ENCODE measurements at places on chromosomes 11 and 22. TPM values are rescaled to one million over a fixed set of nuclear protein-coding genes. Genes with fewer than 3 reads are reported as not detected.

DNA sequence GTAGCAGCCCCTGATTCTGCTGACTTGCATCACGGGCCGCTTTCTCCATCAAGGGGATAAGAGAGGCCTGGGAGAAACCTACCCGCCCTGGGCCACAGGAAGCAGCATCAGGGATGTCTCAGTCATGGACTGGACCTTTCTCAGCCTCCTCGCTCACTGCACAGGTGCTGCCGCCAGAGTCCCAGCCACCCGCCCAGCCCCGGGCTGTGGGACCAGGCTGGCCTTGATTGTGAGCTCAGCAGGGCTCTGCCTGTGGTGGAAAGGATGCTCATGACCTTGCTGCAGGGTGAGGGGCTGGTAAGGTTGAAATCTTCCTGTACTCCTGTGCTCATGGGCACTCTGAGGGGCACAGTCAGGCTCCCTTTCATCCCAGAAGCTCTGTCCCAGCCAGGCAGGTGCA lies 26.0 kb upstream of the GGTLC2 start:
- no peak for DNase-seq

DNA sequence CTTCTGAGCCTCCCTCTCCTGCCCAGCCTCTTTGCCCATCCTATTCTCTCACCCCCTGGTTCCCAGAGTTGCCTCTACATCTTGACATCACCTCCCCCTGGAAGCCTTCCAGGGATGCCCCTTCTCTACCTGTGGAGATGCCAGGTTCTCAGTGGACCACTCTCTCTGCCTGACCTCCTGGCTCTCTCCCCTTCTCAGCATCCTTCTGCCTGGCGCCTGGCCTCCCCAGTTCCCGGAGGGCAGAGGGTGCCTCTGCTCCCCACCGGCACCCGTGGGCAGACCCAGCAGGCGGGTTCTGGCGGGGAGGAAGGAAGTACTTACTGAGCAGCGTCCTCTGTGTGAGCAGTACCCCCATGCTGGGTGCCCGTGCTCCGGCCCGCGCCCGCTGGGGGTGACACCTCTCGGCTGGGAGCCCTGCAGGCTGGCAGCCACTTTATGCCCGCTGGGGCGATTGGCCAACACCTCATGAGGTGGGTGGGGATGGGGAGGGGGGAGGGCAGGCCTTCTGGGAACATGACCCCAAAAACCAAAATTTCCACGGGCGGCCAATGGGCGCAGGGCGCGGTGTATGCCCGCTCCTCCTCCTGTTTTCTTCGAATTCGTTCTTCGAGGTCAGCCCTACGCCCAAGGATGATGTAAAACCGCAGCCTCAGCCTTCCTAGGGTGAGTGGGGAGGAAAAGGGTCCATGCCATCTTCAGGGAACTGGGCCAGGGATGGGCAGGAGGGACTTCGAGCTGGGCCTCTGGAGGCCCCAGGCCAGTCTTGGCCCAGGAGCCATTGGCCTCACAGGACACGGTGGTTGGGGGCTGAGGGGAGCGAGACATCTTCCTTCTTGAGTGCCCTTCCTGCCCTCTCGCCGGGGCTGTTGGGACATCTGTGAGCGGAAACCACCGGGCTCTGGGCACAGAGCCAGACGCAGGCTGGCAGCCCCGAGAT lies at the start of gene OSM:
Gene OSM, minus strand, starts transcription at position 407 of the 937 bp plus-strand sequence. Its CDS starts 52 bp downstream, at position 355.
- DNase-seq: peak; percentile 82

GRCh38 chr22:43377548-43377895 lies 34.3 kb upstream of the MPPED1 start:
- no peak for DNase-seq

The BBOX1 gene
- polyA plus RNA-seq: not detected

The CBLIF gene
- not detected for polyA plus RNA-seq

- DNase-seq: no peak
Observed at GRCh38 chr11:99422581-99423427, 402.1 kb downstream of the CNTN5 start.

The SBF1 gene
- 67.3 TPM for polyA plus RNA-seq

The SLC5A12 gene
- polyA plus RNA-seq: 0.23 TPM

DNA sequence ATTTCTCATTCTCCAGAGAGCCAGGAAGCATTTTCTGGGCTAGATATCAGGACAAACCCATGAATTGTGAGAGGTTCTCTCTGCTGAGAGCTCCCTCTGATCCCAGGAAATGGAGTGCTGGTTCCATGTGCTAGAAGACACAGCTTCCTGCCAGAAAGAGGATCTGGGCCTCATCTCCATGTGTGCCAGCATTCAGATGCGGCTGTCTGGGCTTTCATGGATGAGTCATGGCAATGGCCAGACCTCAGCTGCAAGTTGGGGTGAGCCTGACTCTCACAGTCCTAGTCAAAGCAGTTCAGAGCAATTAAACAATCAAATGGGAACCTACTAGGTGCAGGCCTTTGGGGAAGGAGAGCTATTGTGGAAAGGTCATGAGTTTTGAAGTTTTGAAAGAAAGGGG lies 82.3 kb upstream of the EED start:
- peak; percentile 91 for DNase-seq

The MPPED1 gene
- polyA plus RNA-seq: not detected

The SPTBN2 gene
- 1.4 TPM for polyA plus RNA-seq

The TENM4 gene
- 2.4 TPM for polyA plus RNA-seq

DNA sequence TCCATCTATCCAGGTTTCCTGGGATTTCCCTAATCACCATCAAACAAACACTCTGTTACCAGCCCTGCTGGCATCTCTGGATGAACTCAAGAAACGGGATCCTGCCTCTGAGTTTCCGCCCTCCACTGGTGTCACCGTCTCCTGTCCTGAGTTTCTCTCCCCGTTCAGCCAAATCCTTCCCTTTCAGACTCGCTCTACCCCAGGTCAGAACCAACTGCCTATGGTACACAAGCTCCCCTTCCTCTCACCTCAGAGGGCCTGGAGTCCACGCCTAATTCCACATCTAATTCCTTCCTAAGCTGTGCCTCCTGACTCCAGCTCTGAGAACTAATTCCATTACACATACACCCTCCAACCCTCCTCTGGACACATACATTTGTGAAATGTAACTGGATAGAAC lies 96.1 kb downstream of the SHANK2 start:
- DNase-seq: no peak

GRCh38 chr11:88281317-88281712 lies 56.2 kb downstream of the CTSC start:
- DNase-seq: no peak

DNA sequence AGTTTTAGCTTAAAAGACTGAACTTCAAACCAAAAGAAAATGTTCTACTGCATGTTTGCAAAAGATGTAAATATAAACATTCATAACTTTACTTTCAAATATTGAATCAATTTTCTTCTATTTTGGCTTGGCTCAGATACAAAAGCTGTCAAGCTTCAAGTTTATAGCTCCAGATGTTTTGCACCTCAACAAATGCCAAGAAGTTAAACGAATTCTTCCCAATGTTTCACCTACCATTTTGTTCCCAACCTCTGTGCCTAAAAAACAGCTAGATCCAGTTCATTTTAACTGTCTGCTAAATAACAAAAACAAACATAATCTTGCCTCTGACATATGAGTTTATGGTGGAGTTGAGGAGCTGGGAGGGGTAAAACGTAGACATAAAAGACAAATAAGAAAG lies 76.5 kb downstream of the RAB30 start:
- no peak for DNase-seq

DNA sequence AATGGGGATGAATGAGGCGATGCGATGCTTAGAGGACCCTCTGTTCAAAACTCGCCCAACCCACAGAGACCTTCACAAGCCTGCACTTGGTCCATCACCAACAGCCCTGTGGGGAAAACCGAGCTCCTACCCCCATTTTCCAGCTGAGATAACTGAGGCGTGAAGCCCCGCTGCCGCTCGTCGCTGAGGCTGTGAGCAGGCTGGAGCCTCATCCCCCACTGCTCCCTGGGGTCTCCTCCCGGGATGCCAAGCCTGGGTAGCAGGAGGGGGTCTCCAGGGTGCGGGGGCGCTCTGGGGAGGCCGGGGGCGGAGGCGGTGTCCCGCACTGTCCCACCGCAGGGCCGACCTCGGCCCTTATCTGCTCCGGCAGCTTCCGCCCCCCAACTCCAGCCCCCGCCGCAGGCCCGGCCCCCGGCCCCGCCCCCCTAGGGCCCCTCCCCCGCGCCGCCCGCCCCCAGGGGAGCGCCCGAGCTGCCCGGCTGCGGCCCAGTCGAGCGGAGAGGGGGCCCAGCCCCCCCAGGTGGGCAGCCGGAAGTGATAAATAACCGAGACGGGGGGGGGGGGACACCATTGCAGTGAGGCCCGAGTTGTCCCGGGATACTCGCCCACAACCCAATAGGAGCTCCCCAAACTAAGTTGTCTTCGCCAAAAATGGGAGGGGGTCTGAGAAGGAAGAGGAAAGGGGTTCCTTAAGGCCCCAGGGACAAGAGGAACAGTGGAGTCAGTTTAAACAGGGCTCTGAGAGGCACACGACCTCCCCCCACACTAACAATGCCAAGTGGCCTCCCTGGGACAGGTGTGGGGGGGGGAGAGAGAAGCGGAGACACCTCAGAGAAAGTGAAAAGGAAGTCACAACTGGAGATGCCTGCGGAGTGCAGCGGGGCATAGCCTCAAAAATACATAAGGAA lies 8.3 kb upstream of the SLC39A13 start:
- DNase-seq: no peak

DNA sequence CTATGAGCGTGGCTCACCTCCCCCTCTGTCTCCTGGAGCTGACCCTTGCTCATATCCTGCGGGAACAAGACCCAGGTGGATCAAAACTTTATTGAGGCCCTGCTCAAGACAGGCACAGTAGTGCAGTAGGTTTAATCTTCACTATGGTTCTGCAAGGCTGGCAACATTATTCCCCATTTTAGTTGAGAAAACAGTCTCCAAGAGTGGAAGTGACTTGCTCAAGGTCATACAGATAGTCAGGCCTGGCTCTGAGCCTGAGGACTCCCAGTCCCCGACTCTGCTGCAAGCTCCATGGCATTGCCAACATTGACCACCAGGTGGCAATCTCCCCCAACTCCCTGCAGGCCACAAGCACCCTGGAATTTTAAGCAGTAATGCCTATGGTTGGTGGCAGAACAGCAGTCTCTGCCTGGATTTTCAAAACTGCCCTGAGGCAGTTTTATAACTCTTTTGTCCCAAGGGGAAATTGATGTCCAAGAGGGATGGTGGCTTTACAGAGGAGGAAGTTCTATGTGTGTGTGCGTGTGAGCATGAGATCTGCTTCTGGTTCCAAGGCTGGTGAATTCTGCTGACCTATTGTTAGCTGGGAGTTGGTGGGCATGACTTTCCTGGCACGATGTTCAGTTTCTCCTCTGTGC lies 34.1 kb downstream of the NEU3 start:
- peak; percentile 79 for DNase-seq

The CHORDC1 gene
- polyA plus RNA-seq: 20.6 TPM

GRCh38 chr11:19506816-19507486 lies 205.7 kb upstream of the NAV2 start:
- DNase-seq: no peak

The CHKB gene
- polyA plus RNA-seq: 90.0 TPM

DNA sequence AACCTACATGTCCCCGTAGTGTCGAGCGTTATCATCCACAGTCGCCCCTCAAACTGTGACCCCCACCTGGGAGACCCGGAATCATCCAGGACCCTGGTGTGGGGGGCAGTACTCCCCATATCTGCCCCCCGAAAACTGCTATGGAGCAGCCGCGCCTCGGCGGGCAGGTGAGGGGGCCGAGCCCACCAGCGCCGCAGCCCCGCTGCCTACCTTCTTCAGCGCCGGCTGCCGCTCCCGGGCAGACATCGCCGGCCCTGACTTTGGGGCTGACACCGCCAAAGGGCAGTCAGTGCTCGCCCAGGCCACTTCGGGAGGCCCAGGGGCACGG lies 825 bp downstream of the ARHGAP20 start:
- DNase-seq: no peak

DNA sequence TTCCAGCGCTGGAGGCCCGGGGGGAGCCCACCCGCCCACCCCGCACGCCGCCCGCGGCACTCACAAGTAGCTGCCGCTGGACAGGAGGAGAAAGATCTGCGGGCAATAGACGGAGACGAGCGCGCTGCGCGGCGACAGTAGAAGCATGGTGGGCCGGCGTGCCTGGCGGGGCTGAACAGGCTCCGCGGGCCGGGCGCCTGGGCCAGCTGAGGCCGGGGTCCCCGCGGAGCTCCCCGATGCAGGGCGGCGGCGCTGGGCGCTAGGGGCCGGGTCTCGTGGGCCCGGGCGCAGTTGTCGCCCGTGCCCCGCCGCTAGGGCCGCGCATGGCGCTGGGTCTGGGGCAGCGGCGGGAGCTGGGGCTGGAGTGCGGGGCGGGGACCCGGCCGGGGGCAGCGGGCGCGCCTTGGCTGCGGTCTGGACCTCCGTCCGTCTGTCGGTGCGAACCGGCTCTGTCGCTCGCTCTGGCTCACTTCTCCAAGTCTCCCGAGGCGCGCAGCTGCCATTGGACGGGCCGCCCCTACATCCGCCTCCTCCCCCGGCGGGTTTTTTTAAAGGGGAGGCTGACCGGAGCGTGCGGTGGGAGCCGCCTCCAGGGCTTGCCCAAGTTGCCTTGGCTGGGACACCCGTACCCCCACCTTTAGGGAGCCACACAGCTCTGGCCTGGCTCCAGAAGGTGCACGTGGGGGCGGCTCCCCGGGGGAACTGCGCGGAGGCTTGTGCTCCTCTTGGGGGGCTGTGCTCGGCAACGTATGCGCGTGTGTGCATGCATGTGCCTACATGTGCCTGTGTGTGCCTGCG lies 4.7 kb downstream of the WNT7B start:
- DNase-seq: no peak

DNA sequence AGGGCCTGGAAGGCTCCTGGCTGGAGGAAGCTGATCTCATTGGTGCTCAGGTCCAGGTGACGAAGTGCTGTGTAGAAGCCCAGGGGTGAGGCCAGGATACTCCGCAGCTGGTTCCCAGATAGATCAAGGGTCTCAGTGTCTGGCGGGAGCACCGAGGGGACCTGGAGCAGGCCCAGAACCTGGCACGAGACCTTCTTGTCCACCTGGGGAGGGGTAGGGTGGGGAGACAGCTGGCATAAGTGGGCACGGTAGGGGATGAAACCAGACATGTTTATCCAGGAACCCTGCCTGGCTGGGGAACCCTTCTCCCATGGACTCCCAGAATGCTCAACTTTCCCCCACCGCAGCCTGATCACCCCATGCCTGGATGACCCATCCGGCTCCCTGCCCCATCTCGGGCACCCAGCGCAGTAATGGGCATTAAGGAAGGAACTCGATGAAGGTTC lies 9.2 kb downstream of the LRRC32 start:
- DNase-seq: peak; percentile 55

DNA sequence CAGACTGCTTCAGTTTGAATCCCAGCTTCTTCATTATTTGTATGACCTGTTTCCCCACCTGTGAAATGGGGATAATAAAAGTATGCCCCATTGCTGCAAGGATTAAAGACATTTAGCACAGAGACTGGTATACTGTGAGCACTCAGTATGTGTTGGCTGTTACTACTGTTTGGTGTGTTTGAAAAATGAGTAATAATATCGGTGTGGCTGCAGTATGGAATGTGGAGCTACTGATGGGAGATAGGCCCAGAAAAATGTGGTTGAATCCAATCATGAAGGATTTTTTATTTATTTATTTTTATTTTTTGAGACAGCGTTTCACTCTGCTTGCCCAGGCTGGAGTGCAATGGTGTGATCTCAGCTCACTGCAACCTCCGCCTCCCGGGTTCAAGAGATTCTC lies 9.1 kb upstream of the C1QTNF4 start:
- no peak for DNase-seq

The RASSF10 gene
- 0.60 TPM for polyA plus RNA-seq

- no peak for DNase-seq
Observed at GRCh38 chr11:93608364-93608763, 53.1 kb upstream of the CEP295 start.

- DNase-seq: no peak
Observed at GRCh38 chr22:46984751-46985506, 222.5 kb downstream of the TBC1D22A start.

Data from sigmoid colon (tissue), 7 donors.